ENCODE measurements at places on chromosomes 1 and 21.

GRCh38 chr1:99527545-99527944, 118.4 kb upstream of the PALMD start:
- no peak for DNase-seq

GRCh38 chr1:40932006-40932405, 47.5 kb upstream of the CTPS1 start:
- no peak for DNase-seq

- no peak for DNase-seq
These were observed 8.0 kb downstream of the RUNX3 start for GRCh38 chr1:24921938-24922662.

DNA sequence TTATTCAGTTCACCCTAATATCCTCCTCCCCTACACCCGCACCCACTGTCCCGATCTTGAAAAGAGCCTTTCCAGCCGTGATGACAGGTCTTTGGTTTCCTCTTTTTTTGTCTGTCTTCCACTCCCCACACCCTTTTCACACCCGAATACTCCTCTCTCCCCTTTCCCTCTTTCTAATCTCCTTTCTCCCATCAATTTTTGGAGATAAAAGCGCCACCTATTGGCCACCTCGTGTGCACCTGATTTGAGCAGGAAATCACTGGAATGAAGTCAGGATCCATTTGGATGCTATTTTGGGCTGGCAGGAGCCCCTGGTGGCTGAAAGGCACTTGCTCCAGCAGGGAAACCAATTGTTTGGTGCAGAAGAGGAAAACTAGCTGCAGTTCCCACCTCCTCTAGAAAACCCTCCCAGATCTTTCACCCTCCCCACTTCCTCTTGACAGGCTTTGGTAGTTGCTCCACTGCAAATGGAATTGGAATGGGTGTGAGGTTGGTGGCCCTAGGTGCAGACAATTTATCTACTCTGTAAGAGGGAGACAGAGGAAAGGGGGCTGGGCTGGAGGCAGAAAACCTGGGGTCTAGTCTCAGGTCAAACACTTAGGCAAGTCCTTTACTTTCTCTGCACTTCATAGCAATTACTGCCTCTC, 8.4 kb downstream of the FOXE3 start:
- peak; percentile 65 for DNase-seq

- no peak for DNase-seq
These were observed 363.6 kb upstream of the VAMP3 start for GRCh38 chr1:7407544-7407895.

- no peak for DNase-seq
These were observed 68.2 kb upstream of the OLIG2 start for GRCh38 chr21:32957545-32957944.

GRCh38 chr1:119816407-119816806, 5.1 kb upstream of the REG4 start:
- no peak for DNase-seq

DNA sequence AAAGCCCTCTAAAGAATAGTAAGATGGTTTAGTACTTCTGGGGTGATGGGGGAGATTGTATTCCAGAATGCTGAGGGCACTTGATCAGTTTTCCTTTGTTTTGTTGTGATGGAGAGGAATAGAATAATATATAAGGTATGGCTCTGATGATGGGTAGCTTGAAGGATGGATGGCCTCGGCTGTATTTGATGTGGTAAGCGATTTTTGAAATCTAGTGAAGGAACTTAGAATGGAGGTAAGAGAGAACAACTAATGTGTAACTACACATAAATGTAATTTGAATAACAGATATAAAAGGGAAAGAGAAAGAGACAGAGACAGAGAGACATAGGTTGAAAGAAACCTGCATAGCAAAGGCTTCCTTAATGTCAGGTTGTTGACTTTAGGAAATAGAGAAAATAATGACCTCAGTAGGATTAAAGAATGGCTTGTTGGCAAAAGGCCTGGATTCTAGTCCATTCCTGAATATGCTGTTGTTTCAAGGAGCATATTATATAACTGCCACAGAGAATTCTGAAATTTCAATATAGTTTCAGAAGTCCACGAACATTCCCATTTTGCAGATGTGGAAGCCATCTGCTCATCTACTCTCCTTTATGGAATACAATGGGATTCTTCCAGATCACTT, 58.7 kb downstream of the NIBAN1 start:
- DNase-seq = no peak

- peak; percentile 38 for DNase-seq
These were observed 26.4 kb downstream of the TRAF5 start for GRCh38 chr1:211352985-211353515.

DNA sequence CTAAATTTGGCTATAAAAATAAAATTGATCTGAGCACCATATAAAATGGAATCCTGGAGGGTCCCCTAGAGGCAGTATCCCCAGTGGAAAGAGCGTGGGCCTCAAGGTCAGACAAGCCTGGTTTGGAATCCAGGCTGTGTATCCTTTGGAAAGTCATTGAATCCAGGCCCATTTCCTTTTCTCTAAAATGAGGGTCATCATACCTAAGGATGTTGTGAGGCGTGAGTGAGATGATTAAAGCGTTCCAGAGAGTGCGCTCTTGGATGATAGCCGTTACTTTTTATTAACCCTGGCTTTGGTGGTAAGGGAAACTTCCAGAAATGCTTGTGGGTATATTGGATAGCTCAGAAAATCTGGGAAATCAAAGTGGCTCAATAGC, 683 bp upstream of the ZNF436 start:
- DNase-seq = no peak

Measured in endothelial cell (in vitro differentiated cells).